ENCODE measurements at places on chromosomes 7 and 10.

- no peak for DNase-seq
Observed at GRCh38 chr10:72044417-72045041, 43.8 kb downstream of the SPOCK2 start.

DNA sequence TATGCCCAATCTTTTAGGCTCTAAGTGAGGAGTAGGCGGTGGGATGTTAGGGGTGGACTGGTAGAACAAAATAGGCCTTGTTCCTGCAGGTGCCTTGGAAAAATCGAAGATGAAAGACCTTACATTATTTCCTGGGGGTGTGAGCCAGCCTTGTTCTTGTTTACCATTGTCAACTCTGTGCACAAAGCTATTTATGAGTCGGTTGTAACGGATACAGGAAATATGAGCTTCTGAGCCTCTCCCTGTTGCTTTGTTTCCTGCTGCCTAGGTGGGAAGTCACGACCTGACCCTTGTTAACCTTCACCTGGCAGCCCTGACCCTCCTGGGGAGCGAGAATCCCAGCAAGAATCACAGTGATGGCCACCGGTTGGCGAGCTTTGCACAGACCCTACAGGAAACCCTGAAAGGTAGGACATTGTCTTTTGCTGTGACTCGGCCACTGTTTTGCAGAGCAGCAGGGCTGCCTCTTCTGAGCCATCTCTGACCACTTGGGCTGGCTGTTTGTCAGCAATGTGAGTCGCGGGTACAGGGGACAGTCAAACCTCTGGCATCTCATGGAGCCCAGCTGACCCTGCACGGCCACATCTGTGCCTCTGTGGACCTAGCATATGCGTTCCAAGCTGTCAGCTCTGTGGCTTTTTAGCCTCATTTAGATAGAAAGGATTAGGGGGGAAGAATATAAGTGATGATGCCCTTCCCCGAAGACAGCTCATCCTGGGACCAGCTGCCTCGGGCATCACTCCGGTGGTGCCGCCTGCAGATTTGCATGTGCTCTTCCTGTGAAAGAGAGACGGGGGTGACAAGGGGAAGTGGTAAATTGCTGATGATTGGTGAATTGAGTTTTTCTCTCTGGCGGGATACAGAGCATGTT is 102.1 kb upstream of the ANLN start:
- DNase-seq = peak; percentile 54

DNA sequence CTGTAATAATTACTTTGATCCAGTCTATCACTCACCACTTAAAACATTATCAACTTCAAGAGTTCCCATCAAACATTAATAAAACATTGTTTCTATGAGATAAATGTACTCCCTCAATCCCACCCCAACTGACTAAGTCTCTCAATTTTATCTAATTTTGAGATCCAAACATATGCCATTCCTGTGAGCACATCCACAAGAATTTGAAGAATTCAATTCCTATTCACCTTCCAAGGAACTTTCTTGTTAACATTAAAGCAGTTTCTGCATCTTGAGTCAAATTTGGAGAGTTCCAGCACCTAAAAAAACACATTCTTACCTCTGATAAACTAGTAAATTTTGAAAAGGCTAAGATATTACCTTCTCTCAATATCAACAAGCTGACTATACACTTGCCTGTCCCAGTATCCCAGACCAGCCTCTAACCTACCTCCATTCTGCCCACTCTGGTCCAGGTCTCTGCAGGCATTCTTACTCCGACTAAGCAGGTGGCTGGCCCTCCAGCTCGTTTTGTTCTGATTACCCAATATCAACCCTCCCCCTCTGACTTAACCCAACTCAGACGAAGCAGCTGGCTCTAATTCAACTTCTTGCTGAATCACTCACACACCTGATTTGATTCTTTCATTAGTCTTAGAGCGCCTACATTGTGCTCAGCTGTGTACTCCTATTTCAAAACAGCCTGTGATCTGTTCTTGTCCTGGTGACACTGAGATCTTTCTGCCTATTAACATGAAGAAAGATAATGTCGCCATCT is 275.2 kb downstream of the IPMK start:
- DNase-seq = no peak

- no peak for DNase-seq
Observed at GRCh38 chr10:133254421-133255120, 16.9 kb downstream of the VENTX start.

DNA sequence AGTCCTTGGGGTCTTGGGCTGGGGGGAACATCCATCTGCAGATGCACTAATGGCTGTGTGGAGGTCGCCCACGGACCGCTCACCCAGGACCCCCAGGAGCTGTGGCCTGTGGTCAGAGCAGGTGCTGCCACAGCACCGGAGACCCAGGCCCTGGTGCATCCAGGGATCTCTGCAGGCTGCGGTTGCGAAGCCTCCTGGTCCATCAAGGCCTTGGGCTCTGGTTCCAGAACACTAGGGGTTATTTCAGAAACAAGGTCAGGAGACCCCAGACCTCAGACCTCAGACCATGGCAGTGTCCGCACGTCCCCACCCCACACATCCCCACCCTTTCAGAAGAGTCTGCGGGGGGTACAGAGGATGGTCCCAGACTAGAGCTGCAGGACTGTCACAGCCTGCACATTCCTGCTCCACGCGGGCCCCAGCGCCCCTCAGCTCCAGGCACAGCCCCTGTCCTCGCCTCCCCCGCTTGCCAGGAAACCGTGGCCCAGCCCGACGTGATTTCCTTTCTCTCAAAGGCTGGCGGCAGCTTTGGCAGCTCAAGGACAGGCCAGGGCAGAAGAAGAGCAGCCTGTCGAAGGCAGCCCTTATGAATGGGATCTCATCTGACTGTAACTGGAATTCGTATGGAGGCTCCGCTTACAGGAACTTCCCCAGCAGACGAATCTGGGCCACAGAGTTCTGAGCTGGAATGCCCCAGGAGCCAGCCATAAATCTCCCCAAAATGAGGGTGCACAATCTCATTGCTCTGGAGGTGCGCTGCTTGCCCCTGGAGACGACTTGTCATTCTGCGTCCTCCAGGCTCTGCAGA is 136.2 kb upstream of the RET start:
- DNase-seq = peak; percentile 28

DNA sequence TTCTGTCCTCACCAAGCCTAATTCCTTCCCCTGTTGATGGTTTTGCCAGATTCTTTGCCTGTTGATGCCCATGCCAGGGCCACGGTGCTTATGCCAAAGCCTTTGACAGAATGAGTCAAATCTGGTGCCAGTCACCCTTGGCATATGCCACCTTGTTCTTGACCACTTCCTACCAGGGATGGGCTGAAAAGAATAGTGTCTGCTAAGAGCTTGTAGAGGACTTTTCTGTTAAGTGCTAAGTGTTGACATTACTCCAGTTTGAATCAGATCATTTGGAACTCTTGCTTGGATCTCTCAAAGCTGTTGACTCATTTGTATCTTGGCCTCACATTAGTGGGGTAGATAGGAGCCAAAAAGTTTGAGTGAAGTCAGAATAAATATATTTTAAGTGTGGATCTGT is 661.2 kb downstream of the AUTS2 start:
- DNase-seq = no peak

DNA sequence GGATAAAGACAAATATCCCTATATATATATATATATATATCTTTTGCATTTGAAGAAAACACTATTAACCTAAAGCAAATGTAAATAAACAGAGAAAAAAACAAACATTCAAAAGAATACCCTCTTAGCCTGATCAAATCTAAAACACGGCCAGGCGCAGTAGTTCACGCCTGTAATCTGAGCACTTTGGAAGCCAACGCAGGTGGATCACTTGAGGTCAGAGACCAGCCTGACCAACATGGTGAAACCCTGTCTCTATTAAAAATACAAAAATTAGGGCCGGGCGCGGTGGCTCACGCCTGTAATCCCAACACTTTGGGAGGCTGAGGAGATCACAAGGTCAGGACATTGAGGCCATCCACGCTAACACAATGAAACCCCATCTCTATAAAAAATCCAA is 9.2 kb downstream of the ANXA7 start:
- DNase-seq = no peak

GRCh38 chr10:101903827-101904550 is 60.4 kb upstream of the KCNIP2 start:
- DNase-seq = no peak

- DNase-seq = no peak
Observed at GRCh38 chr10:31757386-31757791, 171.2 kb downstream of the ARHGAP12 start.

GRCh38 chr7:88758381-88759229 is 895 bp upstream of the ZNF804B start:
- DNase-seq = no peak

DNA sequence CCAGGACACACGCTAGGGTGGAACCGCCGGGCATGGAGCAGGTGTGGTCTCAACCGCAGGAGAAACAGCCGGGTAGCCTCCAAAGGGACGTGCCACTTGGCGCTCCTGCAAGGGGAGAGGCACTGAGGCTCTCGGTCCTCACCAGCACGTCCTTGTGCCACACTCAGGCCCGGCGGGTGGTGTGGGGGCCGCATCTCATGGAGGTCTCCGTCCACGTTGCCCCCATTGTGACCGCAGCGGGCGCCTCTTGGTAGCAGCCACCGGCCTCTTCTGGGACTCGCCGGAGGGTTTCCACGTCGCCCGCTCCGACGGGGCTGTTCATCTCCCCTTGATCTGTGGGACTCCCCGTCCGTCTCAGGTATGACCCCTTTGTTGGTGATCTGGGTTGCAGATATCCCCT is 49.2 kb upstream of the ELFN1 start:
- no peak for DNase-seq

- DNase-seq = no peak
Observed at GRCh38 chr7:98051118-98051744, 55.4 kb upstream of the LMTK2 start.

DNA sequence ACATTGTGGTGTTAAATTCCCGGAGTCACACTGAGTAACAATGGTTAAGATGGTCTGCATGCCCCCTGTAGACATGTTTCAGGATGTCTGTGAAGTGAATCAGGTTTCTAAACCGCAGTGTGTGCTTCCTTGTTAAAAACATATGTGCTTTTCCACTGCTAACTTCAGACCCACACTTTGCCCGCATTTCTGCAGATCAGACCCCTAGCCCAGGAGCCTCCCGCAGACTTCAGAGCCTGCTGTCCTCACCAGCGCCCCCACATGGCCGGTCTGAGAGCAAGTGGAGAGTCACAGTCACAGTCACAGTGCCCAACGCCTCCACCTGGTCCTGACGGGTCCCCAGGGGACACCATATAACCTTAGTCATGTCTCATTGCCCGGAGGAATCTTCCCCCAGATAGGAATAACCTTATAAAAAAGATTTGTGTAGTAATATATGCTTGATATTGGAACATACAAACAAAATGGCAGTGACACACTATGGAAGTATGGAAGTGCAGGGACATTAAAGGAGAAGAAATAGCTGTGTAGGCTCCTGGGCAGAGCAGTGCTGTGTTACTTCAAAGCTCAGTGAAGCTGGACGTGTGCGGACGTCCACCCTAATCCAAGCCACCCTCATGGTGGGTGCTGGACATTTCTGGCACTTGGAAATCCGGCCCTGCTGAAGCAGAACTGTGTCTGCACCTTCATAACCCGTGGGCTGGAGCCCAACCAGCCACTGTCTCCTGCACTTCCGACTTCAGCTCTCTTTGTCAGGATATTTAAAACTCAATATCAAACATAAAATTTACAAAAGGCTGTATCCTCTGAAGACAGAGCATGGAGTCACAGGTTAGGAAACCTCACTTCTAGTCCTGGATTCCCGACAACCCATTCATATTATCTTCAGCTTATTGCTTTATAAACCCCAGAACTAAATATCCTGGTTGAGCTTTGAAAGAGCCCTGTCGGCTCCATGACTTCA is 29.0 kb downstream of the GSTO2 start:
- DNase-seq = peak; percentile 61

DNA sequence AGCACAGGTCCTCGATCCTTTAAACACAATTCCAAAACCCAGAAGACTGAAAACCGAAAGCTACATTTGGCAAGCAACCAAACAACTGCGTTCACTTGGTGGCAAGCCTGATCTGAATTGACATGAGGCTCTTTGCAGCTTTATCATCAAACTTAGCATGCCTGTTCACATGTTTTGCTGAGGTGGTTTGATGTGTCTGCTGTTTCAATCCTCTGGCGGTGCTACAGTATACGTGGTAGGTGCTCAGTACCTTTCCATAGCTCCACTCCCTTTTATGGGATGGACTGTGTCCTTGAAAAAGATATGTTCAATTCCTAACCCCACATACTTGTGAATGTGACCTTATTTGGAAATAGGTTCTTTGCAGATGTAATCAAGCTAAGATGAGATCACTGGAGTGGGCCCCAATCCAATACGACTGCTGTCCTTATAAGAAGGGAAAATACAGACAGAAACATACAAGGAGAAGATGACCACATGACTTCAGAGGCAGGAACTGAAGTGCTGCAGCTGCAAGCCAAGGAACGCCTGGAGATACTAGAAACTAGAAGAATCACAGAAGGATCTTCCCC is 33.4 kb downstream of the CCDC6 start:
- DNase-seq = no peak

DNA sequence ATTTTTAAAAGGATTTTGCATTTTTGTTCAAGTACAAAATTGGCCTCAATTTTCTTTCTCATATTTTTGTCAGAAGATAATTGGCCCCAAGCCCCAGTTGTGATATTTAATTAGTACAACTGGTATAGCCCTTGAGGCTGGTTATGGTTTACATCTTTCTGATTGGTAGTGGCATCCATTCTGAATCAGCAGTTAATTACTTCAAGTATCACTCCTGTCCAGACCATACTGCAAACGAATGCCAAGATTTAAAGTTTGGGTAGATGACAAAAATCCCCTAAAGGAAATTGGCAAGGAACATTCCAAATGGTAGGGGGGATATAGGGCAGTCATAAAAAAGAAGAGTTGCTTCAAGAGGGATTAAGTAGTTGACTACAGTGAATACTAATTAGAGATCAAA is 23.1 kb downstream of the MYPN start:
- DNase-seq = no peak

DNA sequence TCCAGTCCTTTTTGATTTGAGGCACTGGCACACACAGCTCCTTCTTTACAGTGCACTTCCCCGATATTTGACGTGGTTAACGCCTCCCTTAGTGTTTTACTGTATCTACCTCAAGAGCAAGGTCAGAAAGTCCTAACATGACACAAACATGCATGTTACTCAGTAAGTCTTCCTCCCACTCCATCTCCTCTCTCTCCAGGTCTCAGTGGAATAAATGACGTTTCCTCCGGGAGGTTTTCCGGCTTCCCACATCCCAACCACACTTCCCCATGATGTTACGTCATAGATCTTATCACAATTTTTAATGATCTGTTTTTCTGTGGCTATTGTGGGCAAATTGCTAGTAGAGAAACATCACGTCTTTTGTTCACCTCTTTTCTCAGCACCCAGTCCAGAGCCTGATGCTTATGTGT is 165.7 kb downstream of the PTPN20 start:
- peak; percentile 38 for DNase-seq

- no peak for DNase-seq
Observed at GRCh38 chr10:47262606-47263533, 37.1 kb upstream of the GDF10 start.

GRCh38 chr10:404346-404745 is 269.1 kb downstream of the ZMYND11 start:
- no peak for DNase-seq

GRCh38 chr10:70053841-70054288 is 1.2 kb downstream of the MACROH2A2 start:
- DNase-seq = no peak
